ENCODE measurements at places on chromosomes 2 and 18.
A peak's percentile ranks its signal among the peaks of the same experiment; 100 is the strongest.

GRCh38 chr2:43822839-43823238 is 15.8 kb downstream of the ABCG5 start:
- no peak for DNase-seq

- DNase-seq, result no peak
Observed at GRCh38 chr2:168601741-168602140, 145.7 kb downstream of the CERS6 start.

DNA sequence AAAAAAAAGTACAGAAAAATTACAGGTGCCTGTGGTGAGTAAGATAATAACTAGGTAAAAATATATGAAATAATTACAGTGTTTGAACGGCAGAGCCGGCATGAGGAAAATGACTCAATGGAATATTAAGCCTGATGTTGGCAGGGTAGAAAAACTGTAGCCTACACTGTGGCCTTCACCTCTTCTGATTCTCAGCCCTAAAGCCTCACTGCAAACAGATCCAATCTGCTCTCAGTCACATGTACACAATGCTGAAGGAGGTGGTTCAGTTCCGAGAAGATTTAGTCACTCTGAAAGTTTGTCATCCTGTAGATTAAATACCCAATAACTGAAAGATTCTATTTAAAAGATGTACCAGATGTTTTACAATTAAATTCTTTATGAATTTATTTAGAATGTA is 66.9 kb upstream of the MAP3K20 start:
- DNase-seq, result no peak

DNA sequence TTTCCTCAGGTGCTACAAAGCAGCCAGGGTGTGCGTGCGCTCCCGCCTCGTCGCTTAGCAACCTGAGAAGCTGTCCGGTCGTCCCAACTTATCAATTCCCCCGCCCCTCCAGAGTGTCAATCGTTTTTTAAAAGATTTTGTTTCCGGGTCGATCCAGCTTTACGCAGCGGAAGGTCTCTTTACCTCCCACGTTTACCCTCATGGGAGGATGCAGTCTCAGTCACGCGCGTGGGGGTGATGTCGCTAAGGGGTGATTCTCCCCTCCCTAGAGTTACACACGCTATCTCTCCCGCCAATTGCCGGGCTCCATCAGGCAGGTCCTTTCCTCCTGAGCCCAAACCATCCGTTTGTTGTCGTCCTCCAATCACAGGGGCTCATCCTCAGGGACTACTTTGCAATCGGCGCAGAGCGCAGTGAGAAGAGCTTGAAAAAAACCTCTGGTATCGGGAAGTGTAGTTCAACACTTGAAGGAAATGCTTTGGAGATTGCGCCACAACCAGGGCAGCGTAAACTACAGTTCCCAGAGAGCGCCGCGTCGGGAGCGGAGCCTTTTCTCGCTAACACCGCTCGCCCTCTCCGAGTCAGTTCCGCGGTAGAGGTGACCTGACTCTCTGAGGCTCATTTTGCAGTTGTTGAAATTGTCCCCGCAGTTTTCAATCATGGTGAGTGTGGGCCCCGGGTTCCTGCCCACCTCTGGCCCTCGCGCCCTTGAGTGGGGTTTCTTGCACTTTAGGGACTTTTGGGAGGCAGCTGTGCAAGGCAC is at the start of the genes MDH1 and WDPCP:
Gene MDH1, plus strand, starts transcription at position 579 of the 763 bp plus-strand sequence. Its CDS starts 81 bp downstream, at position 660.
Gene WDPCP, minus strand, starts transcription at position 93 of the 763 bp plus-strand sequence. CDS start 206 bp downstream, outside the sequence.
- DNase-seq, result peak; percentile 92

GRCh38 chr2:85053802-85054201 is 79.4 kb upstream of the TCF7L1 start:
- peak; percentile 61 for DNase-seq
